ENCODE measurements at places on chromosomes 3 and 15.

GRCh38 chr15:66145726-66146182 is 107.8 kb downstream of the MEGF11 start:
- no peak for DNase-seq

DNA sequence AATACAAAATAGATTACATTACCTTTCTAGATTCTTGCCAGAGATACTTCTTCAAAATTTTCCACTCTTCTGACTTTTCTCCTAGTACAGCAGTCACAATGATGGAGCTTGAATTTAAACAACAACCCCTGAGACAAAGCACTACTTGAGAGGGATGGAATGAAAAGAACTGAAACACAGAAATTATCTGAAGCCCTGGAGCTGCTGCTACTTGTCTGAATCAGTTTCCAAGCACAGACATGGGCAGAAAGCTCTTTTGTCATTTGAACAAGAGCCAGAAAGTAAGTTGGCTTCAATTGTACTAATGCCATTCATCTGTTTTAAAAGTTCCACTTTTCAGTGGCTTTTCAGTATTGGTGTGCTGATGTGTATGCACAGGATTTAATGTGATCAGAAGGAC is 718.5 kb upstream of the ARPP21 start:
- DNase-seq, result no peak

GRCh38 chr15:66111363-66111762 is 142.2 kb downstream of the MEGF11 start:
- no peak for DNase-seq

- no peak for DNase-seq
These were observed 91.1 kb upstream of the KLF13 start for GRCh38 chr15:31235311-31236183.

GRCh38 chr3:52857133-52857532 is 22.3 kb upstream of the MUSTN1 start:
- no peak for DNase-seq
